HEK293T (cell line): ENCODE measurements at places on chromosomes 5 and 9.
A peak's percentile ranks its signal among the peaks of the same experiment; 100 is the strongest.

- no peak for DNase-seq
Observed at GRCh38 chr9:84357275-84357674, 16.7 kb upstream of the SLC28A3 start.

- no peak for DNase-seq
Observed at GRCh38 chr5:20166456-20166855, 178.5 kb upstream of the CDH18 start.

DNA sequence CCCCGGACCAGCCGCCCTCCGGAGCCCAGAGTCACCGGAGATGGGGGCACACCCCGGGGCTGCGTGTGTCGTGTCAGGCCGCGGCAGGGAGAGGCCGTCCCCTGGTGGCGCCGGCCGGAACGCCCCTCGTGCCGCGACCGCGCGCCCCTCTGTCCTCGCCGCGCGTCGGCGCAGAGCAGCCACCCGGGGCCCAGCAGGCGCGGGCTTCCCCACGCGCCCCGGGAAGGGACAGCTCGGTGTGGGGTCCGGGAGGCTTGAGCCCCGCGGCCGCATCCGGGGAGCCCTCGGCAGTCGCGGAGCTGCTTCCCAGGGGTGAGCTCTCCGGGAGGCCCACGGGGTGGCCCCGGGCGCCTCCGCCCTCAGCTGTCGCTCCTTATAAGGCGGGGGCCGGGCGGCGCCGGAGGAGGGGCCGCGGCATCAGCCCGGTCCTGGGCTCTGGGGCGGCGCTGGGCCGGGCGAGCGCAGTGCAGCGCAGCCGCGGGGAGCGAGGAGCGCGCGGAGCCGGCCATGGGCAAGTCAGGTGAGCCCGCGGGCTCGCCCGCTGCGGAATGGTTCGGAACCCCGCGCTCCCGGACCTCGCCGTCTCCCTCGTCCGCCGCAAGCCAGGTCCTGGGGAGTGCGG lies at the start of gene GLIPR2:
Gene GLIPR2, plus strand, starts transcription at position 462 of the 622 bp plus-strand sequence. Its CDS starts 46 bp downstream, at position 508.
- peak; percentile 84 for DNase-seq

DNA sequence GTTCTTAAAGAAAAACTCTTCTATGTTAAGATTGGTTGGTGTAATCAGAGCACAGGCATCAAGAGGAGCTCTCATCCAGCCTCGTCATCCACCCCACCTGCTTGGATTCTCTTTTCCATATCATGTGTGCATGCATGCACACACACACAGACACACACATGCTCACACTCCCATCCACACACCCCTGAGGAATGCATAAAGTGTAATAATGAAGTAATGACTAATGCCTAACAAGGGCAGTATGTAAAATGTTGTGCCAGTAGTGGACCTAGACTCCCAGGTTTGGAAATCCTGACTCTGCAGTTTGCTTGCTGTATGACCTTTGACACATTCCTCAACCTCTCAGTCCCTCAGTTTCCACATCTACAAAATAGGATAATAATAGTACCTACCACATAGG lies 280.0 kb upstream of the ANKRD55 start:
- DNase-seq, result no peak

GRCh38 chr5:77145666-77146065 lies 58.6 kb upstream of the ZBED3 start:
- no peak for DNase-seq
